Stimulated activated CD4-positive, alpha-beta T cell treated with anti-CD3 and anti-CD28 coated beads, TNF-alpha, amount 100 ng/mL, for 48 hours (primary cell): ENCODE measurements at places on chromosomes 6 and 20.
A peak's percentile ranks its signal among the peaks of the same experiment; 100 is the strongest.

DNA sequence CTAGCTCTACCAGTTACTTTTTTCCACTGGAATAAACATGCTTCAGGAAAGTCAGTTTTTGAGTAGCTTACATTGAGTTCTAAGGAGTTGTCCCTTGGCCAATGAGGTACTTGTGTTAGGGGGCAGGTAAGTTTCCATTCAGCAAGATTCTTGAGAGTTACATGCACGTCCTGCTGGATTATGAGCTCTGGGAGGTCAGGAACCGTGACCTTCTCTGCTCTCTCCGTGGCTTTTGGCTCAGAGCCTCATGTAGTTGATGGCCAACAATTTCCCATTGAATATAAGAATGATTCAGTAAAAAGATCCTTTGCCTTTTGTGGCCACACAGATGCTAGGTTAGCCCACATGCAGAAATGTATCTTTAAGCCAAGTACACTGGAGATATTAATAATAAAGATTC lies 181.8 kb upstream of the RALGAPA2 start:
- no peak for DNase-seq

DNA sequence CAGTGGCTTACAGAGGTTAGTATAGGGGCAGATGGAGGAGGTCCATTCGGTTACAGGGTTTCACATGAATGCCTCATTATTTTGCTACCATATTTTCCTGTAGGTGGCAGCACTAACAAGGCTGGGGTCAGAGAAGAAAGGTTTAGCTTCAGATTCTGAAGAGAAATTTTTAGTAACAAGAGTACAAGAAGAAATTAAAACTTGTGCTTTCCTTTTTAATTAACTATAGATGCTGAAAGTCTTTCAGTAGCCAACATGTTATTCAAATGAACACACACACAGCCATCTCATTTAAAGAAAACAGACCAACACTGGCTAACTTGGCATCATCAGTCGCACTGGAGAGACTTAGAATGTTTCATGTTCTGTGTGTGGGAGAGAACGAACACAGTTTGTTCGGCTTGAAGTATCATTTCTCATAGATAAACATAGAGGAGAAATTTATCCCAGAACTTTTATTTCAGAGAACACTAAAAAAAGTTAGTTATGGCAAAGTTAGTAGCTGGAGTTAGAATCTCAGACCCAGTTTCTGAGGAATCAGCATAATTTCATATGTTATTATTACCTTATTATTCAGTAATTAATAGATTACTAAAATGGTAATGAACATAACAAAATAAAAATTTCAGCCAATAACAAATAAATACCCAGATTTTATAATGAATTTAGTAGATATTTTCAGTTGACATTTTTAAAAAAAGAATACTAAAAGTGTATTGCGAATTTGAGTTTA lies 314.0 kb upstream of the RSPO3 start:
- DNase-seq, result no peak

- DNase-seq, result peak; percentile 59
Measured at GRCh38 chr6:90080876-90081481, 186.7 kb downstream of the GJA10 start.

DNA sequence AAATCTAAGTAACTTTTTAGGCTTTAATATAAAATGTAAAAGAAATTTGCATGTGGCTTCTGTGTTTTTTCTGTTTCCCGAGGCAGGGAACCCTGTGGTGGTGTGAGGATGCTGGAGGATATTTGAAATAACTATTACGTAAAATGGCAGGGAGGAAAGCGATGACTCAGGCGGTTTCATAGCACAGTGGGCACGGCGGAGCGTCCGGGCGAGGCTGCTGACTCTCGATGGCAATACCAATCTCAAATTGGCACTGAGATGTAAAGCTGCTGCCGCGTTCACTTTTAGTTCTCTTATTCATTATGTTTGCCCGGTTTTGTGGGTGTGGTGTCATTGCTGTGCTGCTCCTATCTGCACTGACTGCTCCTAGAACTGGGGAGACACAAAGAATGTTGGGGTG lies 254.3 kb downstream of the THBS2 start:
- no peak for DNase-seq

DNA sequence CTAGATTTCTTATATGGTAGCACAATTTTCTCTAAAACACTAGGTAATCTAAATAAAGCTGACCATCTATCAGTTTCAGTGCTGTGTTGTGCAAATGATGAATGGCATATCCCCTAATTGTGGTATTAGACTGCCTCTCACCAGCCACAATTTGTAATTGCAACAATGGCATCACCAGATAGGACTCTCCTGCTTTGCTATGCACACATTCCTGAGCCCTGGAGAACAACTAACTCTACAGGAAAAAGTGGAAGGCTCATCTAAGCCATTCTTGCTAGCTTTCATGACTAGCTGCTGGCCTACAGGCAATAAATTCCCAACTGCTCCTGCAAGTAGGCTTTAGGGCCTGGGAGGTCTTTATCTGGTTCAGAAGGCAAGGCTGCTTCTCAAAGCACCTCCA lies 974.1 kb downstream of the EYS start:
- no peak for DNase-seq

- DNase-seq, result no peak
Measured at GRCh38 chr20:54665812-54666211, 190.4 kb downstream of the DOK5 start.

- no peak for DNase-seq
Measured at GRCh38 chr6:79635232-79635543, 4.1 kb downstream of the SH3BGRL2 start.
